DND-41 (cell line): ENCODE measurements at places on chromosomes 6 and 20.
A peak's percentile ranks its signal among the peaks of the same experiment; 100 is the strongest.

GRCh38 chr6:151166180-151166579 lies 73.6 kb upstream of the AKAP12 start:
- no peaks in the 10 kb centered on the region for H3K36me3 ChIP-seq
- H3K4me3 ChIP-seq = no peak overlapping the region
- no peak overlapping the region for H3K27ac ChIP-seq
- H3K4me1 ChIP-seq = no peaks in the 10 kb centered on the region
- H3K27me3 ChIP-seq = no peaks in the 10 kb centered on the region

- no peak overlapping the region for H3K27ac ChIP-seq
- no peak overlapping the region for H3K4me3 ChIP-seq
- DNase-seq = no peak
- H3K4me1 ChIP-seq = peaks cover 9% of the 10 kb centered on the region; the same call in 1 of the 2 replicates
These were observed 89.2 kb upstream of the BACH2 start for GRCh38 chr6:90385759-90386313.

- H3K4me3 ChIP-seq = no peak overlapping the region
- no peak overlapping the region for H3K27ac ChIP-seq
- peaks cover 16% of the 10 kb centered on the region for H3K27me3 ChIP-seq
- no peaks in the 10 kb centered on the region for H3K4me1 ChIP-seq
- no peaks in the 10 kb centered on the region for H3K36me3 ChIP-seq
- DNase-seq = no peak
These were observed 201.6 kb downstream of the FOXA2 start for GRCh38 chr20:22382742-22383141.

DNA sequence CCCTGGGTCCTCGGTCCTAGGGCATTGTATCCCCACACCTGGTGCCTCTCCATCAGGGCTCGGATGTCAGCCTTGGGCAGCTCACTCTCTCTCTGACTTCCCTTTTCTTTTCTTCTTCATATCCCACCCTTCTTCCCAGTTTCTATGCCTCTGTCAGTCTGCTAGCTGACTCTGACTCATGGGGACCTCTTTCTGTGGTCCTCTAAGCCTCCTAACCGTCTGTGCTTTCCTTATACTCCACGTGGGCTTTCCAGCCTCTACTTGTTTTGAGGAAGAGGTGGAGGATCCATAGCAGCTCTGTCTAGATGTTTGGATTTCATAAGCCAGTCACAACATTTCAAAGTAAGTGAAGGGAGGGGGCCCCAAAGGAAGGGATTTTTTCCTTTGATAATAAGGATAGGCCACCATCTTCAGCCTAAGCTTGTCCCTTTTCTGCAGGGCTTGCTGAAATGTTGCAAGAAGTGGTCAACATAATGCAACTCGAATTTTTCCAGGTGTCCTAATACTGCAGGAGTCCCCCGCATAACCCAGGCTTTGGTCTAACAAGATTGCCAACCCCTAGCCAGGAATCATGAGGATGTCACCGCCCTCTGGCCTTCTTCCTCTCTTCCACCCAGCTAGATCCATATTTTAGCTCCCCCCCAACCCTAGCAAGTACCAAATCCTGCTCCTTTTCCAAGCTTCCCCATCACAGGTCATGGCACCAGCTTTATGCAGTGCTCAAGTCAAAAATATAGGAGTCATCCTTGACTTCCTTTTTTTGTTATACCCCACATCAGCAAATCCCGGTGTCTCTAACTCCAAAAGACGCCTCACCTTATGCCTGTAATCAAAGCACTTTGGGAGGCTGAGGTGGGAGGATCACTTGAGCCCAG lies 8.7 kb upstream of the PLTP start:
- H3K27ac ChIP-seq = no peak overlapping the region
- H3K4me1 ChIP-seq = no peaks in the 10 kb centered on the region
- peaks cover 11% of the 10 kb centered on the region for H3K27me3 ChIP-seq
- H3K4me3 ChIP-seq = no peak overlapping the region
- DNase-seq = no peak

- H3K36me3 ChIP-seq = no peaks in the 10 kb centered on the region
- H3K27ac ChIP-seq = no peak overlapping the region
- no peaks in the 10 kb centered on the region for H3K27me3 ChIP-seq
- H3K4me3 ChIP-seq = no peak overlapping the region
- no peaks in the 10 kb centered on the region for H3K4me1 ChIP-seq
- DNase-seq = no peak
These were observed 218.8 kb upstream of the FLRT3 start for GRCh38 chr20:14556206-14556605.

DNA sequence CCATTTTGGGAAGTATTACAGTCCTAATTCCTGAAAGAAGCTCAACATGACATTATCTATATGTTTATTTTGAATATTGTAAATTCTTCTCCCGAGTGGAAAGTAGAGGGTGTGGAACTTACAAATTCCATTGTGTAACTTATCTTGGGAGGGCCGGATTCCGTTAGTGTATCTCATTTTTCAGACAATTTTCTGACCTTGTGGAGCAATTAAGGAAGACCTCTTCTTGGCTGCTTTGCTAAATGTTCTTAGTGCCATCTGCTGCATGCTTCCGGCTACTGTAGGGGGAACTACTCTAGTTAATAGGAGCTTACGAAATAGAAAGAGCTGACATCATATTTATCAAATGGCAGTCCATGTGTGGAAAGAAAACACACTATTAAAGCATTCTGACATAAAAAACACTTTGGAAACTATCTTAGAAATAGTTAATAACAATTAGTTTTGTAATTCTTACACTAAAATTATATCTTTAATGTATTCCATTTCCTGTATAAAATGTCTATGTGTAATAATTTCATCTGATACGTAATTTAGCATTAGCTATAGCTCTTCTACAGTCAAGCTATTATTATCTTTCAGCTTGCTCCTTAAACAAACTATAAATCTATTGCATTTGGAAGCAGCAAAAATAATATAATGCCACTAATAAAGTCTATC lies 41.5 kb upstream of the KCNQ5 start:
- no peaks in the 10 kb centered on the region for H3K4me1 ChIP-seq
- no peaks in the 10 kb centered on the region for H3K27me3 ChIP-seq
- H3K27ac ChIP-seq = no peak overlapping the region
- no peak for DNase-seq
- H3K4me3 ChIP-seq = no peak overlapping the region

DNA sequence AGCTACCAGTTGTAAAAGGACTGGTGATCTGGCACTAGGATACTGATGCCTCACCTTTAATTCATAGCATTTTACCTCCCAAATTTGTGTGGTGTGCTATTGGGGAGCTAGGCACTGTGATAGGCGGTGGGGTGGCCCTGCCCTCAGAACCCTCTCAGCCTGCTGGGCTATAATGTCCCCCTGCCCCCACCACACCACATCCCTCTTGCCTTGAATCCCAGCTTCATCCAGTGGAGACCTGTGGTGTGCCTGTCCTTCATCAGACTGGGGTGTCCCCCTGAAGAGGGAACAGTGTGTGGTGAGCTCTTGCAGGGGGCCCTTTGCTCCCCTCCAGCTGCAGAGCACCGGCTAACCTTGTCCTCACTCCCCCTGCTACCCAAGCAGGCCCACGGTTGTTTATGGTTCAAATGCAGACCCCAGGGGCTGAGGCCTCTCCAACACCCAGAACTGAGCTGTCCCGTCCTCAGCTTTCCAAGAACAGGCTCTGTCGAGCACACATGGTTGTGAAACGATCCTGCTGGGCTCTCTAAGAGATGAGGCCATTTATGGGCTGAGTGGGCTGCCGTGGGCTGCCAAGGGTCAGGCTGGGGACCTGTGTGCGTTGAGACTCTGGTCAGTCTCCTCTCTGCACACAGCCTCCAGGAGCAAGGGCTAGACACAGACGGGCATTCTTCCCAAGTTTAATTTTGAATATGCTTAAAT lies 26.9 kb upstream of the VEGFA start:
- H3K36me3 ChIP-seq = no peaks in the 10 kb centered on the region
- H3K4me1 ChIP-seq = no peaks in the 10 kb centered on the region
- H3K4me3 ChIP-seq = no peak overlapping the region
- H3K27ac ChIP-seq = no peak overlapping the region
- peaks cover 19% of the 10 kb centered on the region for H3K27me3 ChIP-seq

GRCh38 chr6:22078802-22079545 lies 217.9 kb downstream of the PRL start:
- DNase-seq = no peak
- H3K27me3 ChIP-seq = no peaks in the 10 kb centered on the region
- H3K4me1 ChIP-seq = peaks cover 5% of the 10 kb centered on the region
- 0 out of 2 replicates have a peak, but pooled peaks cover under 1% of the 10 kb centered on the region for H3K36me3 ChIP-seq

DNA sequence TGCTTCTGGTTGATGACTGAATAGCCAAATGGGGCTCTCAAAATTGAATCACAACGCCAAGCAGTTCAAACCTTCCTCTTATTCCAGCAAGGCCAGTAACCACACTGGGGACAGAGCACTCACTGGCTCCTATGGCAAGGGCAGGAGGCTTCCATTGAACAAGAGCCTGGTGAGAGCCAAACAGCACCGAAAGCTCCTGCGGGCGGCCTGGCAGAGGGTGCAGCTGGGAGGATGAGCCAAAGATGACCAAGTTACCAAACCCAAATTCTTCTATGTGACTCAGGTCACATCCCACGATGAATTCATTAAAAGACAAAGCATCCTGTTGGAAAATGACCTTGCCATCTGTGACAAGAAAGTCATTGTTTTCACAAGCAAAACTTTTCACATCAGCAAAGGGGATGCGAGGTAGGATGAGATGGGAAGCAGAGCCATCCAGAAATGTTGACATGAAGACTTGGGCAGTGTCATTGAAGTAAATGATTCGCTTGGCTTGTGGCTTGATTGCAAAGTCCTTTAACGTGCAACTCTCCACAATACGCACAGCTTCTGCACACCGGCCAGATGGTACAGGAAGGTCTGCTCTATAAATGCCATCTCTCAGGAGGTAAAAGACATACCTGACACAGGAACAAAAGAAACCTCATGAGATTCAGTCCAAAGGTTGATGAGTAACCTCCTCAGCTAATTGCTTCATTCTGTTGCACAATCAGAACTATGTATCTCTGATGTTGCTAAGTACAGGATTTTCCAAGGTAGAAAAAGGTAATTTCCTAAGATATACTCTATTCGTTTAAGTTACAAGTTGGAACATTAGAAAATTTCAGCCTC lies 36.3 kb downstream of the ROS1 start:
- no peaks in the 10 kb centered on the region for H3K36me3 ChIP-seq
- no peak for DNase-seq
- no peaks in the 10 kb centered on the region for H3K27me3 ChIP-seq
- H3K4me3 ChIP-seq = no peak overlapping the region
- H3K4me1 ChIP-seq = no peaks in the 10 kb centered on the region
- H3K27ac ChIP-seq = no peak overlapping the region

DNA sequence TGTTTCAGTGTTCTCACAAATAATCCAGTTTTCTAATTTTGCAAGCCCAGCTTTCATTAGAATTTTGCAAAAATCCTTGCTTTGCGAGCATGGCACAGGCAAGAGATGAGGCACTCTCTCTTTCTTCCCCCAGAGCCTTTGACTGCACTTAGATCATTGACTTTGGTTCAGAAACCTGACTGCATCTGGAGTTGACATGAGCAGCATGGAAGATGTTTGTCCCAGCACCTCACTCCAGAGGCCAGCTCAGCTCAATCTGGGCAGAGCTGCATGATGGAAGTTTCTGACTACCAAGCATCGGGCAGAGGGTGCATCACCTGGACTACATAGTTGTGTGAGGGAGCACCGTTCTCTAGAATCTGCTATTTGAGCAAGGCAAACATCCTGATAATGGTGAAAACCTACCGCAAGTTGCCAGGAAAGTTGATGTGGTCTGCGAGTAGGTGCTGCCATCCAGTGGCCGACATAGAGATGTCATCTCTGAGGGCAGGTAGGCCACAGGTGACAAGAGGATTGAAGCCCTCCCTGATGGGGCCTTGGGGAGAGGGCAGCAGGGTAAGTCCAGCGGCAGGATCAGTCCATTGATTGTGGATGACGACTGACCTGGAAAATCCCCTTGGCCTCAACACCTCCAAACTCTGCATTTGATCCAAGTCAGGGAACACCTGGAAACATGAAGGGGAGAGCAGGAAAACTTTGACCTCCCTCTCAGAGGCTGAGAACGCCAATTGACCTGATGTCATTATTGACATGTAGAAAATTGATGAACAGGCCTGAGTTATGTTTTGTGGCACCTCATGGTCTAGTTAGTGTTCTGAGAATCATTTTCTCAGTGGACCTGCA lies 3.8 kb upstream of the LPA start:
- no peaks in the 10 kb centered on the region for H3K4me1 ChIP-seq
- DNase-seq = peak; percentile 35
- no peak overlapping the region for H3K27ac ChIP-seq
- H3K36me3 ChIP-seq = no peaks in the 10 kb centered on the region
- no peaks in the 10 kb centered on the region for H3K27me3 ChIP-seq

GRCh38 chr6:167956983-167957492 lies 40.4 kb upstream of the KIF25 start:
- no peaks in the 10 kb centered on the region for H3K4me1 ChIP-seq
- H3K4me3 ChIP-seq = no peak overlapping the region
- H3K27ac ChIP-seq = no peak overlapping the region
- no peaks in the 10 kb centered on the region for H3K36me3 ChIP-seq

- H3K27me3 ChIP-seq = no peaks in the 10 kb centered on the region
- H3K36me3 ChIP-seq = no peaks in the 10 kb centered on the region
- no peaks in the 10 kb centered on the region for H3K4me1 ChIP-seq
- DNase-seq = no peak
- no peak overlapping the region for H3K4me3 ChIP-seq
- H3K27ac ChIP-seq = no peak overlapping the region
These were observed 580.4 kb upstream of the PTCHD4 start for GRCh38 chr6:48691420-48691819.
